ENCODE measurements at places on chromosomes 16 and 17. TPM values are rescaled to one million over a fixed set of nuclear protein-coding genes. Genes with fewer than 3 reads are reported as not detected.

The UMOD gene
- polyA plus RNA-seq: 4,168 TPM

The TVP23A gene
- not detected for polyA plus RNA-seq

The TBC1D3E gene
- polyA plus RNA-seq: not detected

The KRT15 gene
- polyA plus RNA-seq: 0.15 TPM

DNA sequence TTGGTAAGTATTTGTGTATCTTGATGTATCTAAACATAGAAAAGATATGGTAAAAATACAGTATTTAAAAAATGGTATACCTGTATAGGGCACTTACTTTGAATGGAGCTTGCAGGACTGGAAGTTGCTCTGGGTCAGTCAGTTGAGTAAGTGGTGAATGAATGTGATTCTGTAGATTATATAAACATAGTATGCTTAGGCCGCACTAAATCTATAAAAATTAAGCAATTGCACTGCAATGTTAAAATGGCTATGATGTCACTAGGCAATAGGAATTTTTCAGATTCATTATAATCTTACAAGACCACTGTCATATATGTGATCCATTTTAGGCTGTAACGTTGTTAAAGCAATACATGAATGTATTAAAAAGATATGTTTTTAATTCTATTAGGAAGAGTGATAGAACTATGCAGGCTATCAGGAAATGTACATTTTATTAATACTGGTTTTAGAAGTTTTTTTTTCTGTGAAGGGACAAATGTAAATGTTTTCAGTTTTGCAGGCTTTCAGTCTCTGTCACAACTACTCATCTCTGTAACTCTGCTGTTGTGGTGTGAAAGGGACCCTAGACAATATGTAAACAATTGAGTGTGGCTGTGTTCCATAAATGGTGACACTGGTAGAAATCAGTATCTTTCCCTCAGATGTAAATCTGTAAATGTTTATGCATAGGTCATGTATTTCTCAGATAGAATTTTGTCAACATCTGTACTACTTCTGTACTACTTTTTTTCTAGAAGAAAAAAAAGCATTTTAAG, 10.5 kb downstream of the CBFB start:
- DNase-seq: no peak

All from kidney (tissue), 22 donors.